Heart right ventricle (tissue), 16 donors: ENCODE measurements at places on chromosomes 16 and 17. TPM values are rescaled to one million over a fixed set of nuclear protein-coding genes. Genes with fewer than 3 reads are reported as not detected.

The CD300C gene
- polyA plus RNA-seq: 0.22 TPM

The CCL4 gene
- 0.80 TPM for polyA plus RNA-seq

DNA sequence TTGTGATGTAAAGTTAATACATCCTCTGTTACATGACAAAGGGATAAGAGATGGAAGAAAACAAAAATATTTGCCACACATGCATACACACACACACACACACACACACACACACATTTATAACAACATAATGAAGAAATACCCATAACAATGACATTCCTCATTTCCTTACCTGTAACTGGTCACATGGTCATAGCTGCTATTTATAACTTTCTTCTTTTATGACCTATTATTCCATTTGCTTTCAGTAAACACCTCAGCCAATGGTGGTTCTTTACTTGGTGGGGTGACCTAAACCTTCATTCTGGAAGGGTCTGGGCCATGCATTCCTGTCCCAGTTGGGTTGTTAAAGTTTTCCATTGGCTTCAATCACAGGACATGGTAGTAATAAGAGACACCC, 5.3 kb downstream of the MT2A start:
- no peaks in the 10 kb centered on the region for H3K36me3 ChIP-seq
- H3K27ac ChIP-seq: no peak overlapping the region
- no peak overlapping the region for H3K4me3 ChIP-seq
- no peak for DNase-seq
- H3K27me3 ChIP-seq: no peaks in the 10 kb centered on the region

DNA sequence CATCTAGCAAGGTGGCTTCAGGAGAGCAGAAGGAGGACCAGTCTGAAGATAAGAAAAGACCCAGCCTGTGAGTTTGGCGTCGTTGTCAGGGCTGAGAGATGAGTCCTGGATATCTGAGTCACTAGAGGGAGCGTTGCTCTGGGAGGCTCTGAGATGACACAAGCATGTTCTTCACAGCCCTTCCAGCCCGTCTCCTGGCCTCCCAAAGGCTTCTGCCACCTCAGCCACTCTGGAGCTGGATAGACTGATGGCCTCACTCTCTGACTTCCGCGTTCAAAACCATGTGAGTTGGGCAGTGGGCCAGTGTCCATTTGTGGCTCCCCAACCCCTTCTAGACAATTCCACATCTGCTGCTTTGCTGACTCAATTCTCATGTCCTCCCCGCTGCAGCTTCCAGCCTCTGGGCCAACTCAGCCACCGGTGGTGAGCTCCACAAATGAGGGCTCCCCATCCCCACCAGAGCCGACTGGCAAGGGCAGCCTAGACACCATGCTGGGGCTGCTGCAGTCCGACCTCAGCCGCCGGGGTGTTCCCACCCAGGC, 2.3 kb downstream of the TGFB1I1 start:
- DNase-seq: no peak
- no peaks in the 10 kb centered on the region for H3K27me3 ChIP-seq

The GUCY2D gene
- not detected for polyA plus RNA-seq

The KCNAB3 gene
- polyA plus RNA-seq: 0.49 TPM

DNA sequence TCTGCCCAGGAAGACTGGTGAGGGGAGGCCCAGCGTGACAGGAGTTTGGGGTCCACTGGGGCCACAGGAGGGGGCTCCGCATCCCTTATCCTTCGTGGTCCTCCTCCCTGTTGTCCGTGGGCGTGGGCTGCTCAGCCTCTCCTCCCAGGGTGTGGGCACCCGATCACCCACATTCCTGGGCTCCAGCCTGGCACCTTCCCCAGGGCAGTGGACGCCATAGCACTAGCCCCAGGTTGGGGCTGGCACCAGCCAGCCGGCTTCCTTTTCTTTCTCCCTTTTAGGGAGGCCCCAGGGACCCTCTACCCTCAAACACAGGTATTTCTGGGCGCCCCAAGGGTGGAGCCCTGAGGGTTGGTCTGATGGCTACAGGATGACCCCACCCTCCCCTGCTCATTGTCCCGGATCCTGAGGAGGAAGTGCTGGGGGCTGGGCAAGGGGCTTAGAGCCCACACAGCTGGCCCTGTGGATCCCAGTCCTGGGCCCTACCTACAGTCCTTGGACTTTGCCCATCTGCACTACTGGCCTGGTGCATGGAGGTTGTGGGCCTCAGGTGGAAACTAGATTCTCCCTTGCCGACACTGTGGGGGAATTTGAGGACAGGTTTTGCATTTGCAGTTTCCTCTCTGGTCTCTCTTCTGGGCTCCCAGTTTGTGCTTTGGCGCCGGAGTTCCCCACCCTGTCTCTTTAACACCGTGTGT, 1.1 kb downstream of the KIF1C start:
- peaks cover 18% of the 10 kb centered on the region for H3K4me1 ChIP-seq
- H3K4me3 ChIP-seq: peak overlapping the region; percentile 100
- H3K27me3 ChIP-seq: no peaks in the 10 kb centered on the region
- peaks cover 30% of the 10 kb centered on the region for H3K36me3 ChIP-seq
- no peak for DNase-seq
- peak overlapping the region; percentile 94 for H3K27ac ChIP-seq

GRCh38 chr16:19605701-19606100, 50.2 kb downstream of the VPS35L start:
- H3K27me3 ChIP-seq: no peaks in the 10 kb centered on the region
- H3K4me3 ChIP-seq: no peak overlapping the region
- peaks cover 19% of the 10 kb centered on the region for H3K36me3 ChIP-seq
- no peak overlapping the region for H3K27ac ChIP-seq
- DNase-seq: no peak
- H3K4me1 ChIP-seq: peaks cover 24% of the 10 kb centered on the region

- peaks cover 9% of the 10 kb centered on the region for H3K36me3 ChIP-seq
- no peak overlapping the region for H3K4me3 ChIP-seq
- H3K27ac ChIP-seq: peak overlapping the region; percentile 9
- H3K27me3 ChIP-seq: peaks cover 43% of the 10 kb centered on the region
These were observed 4.3 kb downstream of the YBX2 start for GRCh38 chr17:7290166-7290565.

DNA sequence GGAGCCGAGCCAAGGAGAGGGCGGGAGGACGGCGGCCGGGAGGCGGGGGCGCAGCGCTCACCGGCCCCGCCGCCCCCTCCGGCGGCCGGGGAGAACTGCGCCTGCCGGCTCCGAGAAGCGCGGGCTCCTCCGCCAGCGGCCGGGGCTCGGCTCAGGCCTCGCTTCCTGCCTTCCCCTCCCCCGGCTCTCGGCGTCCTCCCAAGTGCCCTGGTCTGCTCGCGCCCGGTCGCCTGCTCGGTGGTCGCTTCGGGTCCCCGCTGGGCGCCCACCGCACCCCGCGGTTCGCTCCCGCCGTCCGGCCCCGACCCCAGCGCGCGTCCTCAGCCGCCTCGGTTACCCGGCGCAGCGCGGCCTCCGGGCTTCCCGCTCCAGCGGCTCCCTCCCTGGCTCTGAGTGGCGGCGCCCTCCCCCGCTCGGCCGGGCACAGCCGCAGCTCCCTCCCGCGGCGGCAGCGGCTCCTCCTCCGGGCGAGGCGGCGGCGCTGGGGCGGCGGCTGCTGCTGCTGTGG, 313 bp downstream of the UBTF start:
- peaks cover 25% of the 10 kb centered on the region for H3K36me3 ChIP-seq
- peak overlapping the region; percentile 83 for H3K4me3 ChIP-seq
- H3K4me1 ChIP-seq: peaks cover 44% of the 10 kb centered on the region
- peak; percentile 68 for DNase-seq
- H3K27ac ChIP-seq: peak overlapping the region; percentile 100

- H3K4me3 ChIP-seq: no peak overlapping the region
- H3K27me3 ChIP-seq: peaks cover 3% of the 10 kb centered on the region
- H3K36me3 ChIP-seq: no peaks in the 10 kb centered on the region
- DNase-seq: peak; percentile 20
- no peaks in the 10 kb centered on the region for H3K4me1 ChIP-seq
These were observed 8.7 kb downstream of the CLEC19A start for GRCh38 chr16:19294156-19294649.

DNA sequence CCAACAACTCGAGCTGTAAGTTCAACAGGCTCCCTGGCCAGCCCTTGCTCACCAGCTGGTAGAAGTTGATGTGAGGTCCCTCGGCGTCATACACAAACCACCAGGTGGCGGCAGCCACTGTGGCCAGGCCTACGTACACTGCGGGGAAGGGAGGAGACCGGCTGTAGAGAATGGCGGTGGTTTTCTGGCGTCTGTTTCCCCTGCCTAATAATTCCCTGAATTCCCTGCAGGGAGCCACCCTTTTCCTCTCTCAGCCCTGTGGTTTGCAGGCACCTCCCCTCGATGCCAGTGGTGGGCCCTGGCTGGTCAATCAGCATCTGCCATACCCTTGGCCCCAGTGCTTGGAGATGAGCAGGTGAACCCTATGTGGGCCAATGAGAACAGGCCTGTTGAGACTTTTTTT, 18.9 kb upstream of the P2RX1 start:
- H3K27ac ChIP-seq: no peak overlapping the region
- peak; percentile 73 for DNase-seq
- no peak overlapping the region for H3K4me3 ChIP-seq
- peaks cover 61% of the 10 kb centered on the region for H3K36me3 ChIP-seq

The GTF3C1 gene
- polyA plus RNA-seq: 53.0 TPM

The UMOD gene
- not detected for polyA plus RNA-seq

The PFN1 gene
- 830 TPM for polyA plus RNA-seq

DNA sequence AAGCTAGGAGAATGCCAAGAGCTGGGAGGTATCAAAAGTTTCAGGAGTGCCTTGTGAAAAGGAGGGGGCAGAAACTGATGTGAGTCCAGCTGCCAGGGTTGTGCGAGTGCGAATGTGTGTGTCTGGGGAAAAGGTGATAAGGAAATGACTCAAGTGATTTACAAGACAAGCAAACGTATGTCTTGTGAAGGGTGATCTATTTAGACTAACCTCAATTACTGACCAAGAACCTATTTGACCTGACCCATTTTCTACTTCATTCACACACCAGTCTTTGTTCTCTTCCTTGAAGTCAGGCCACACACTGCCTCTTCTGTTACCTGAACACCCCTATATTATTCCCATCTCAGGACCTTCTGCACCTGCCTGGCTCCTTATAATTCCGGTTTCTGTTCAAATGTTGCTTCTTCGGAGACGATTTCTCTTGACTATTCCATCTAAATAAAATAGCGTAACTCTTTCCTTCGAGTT, 1.0 kb downstream of the GDE1 start:
- no peak for DNase-seq
- no peaks in the 10 kb centered on the region for H3K27me3 ChIP-seq
- peak overlapping the region; percentile 91 for H3K4me3 ChIP-seq
- H3K4me1 ChIP-seq: peaks cover 62% of the 10 kb centered on the region

DNA sequence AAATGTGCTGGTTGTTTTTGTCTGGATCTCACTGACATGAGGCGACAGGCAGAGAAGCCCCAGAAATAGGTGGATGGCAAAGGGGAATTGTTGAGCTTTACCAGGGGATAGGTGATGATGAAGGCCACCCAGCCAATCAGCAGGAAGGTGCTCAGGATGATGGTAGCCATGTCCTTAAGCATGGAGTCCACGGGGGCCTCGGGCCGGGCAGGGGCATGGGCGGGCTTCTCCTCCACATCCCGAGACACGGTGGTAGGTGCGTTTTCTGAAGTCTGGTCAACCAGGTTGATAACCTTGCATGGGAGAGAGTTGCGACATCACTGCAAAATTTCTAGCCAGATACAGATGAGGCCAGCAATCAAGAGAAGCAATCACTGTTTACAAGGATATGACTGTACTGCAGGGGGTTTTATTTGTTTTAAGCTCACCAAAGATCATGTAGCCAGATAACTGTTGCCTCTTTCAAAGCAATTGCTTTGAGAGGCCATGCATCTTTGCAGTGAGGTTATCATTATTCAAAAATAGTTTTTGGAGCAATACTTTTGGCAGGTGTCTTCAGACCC, 37.3 kb upstream of the ICAM2 start:
- H3K4me1 ChIP-seq: no peaks in the 10 kb centered on the region
- no peaks in the 10 kb centered on the region for H3K36me3 ChIP-seq
- no peaks in the 10 kb centered on the region for H3K27me3 ChIP-seq
- H3K27ac ChIP-seq: no peak overlapping the region

- no peak for DNase-seq
- H3K27me3 ChIP-seq: no peaks in the 10 kb centered on the region
- H3K4me1 ChIP-seq: peaks cover 12% of the 10 kb centered on the region
- H3K4me3 ChIP-seq: no peak overlapping the region
- H3K36me3 ChIP-seq: peaks cover 3% of the 10 kb centered on the region
These were observed 3.9 kb upstream of the SPATA32 start for GRCh38 chr17:45265821-45266220.

The CYGB gene
- 36.0 TPM for polyA plus RNA-seq

DNA sequence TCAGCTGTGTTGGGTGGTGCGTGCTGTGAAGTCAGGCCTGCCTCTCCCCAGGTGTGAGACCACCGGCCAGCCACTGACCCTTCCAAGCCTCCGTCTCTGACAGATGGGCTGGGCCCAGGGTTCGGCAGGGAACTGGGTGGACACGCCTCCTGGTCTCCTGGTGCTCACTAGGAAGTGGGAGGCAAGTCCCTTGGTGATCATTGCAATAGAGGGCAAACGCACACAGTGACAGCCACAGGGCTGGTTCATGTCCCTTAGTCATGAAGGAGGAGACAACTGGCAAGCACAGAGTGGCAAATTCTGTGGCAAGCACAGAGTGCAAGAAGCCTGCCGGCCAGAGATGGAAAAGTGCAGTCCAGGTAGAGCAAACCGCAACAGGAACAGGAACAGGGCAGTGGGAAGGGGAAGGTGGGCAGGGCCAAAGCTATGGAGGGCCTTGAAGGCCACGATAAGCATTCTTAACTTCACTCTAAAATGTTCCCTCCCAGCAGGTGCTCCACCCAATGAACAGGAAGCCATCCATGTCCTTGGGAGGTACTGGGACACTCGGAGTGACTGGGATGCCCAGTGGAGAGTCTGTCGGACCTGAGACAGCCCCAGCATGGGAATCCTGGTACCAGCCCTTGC, 21.9 kb downstream of the USP7 start:
- no peak overlapping the region for H3K4me3 ChIP-seq
- no peak for DNase-seq
- no peaks in the 10 kb centered on the region for H3K27me3 ChIP-seq

The IL21R gene
- 0.07 TPM for polyA plus RNA-seq

DNA sequence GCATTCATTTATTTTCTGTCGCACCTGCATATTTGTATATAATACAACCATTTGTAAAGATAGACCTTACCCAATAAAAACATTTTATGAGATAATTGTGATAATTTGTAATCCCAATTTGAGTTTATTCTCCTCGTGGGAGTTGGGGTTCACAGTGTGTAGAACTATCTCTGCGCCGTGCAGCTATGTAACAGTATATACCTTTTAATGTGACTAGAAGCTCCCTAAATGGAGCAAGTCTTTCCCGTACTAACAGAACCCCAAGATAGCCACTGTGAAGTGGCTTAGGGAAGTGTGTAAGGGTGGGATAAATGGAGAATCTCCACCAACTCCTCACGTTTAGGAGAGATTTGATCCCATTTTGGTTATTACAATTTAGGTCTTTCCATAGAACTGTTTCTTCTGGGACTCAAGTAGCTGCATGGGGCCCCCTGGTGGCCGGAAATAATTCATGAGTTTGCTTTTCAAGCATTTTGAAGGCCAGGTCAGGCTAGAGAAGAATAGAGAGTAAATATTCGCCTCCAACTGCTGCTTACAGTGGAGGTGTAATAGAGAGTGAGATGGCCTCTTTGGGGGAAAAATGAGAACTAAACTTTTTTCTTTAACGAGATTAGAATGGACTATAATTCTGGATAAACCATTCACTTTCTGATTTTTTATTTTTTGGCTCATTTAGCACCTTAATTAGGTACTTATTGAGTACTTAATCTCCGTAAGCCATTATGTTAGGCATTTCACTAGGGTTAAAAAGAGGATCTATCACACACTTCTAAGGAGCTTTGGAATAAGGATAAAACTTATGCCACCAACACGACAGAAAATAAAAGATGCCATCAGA, 4.5 kb downstream of the TMEM100 start:
- H3K4me3 ChIP-seq: no peak overlapping the region
- H3K27me3 ChIP-seq: peaks cover 3% of the 10 kb centered on the region
- no peak overlapping the region for H3K27ac ChIP-seq
- peaks cover 11% of the 10 kb centered on the region for H3K4me1 ChIP-seq
- no peaks in the 10 kb centered on the region for H3K36me3 ChIP-seq
- DNase-seq: peak; percentile 81
